Activated T-helper 1 cell treated with anti-CD3 and anti-CD28 coated beads, Interleukin-12 subunit alpha, Interleukin-12 subunit beta, Interleukin-2, Interleukin-4 antibody, amounts not matched to agents 30 ng/mL and 10 ng/mL and 1 ng/mL, durations not matched to agents 14 hours and 24 hours and 36 hours (primary cell): ENCODE measurements at places on chromosomes 7 and 10. TPM values are rescaled to one million over a fixed set of nuclear protein-coding genes. Genes with fewer than 3 reads are reported as not detected.

DNA sequence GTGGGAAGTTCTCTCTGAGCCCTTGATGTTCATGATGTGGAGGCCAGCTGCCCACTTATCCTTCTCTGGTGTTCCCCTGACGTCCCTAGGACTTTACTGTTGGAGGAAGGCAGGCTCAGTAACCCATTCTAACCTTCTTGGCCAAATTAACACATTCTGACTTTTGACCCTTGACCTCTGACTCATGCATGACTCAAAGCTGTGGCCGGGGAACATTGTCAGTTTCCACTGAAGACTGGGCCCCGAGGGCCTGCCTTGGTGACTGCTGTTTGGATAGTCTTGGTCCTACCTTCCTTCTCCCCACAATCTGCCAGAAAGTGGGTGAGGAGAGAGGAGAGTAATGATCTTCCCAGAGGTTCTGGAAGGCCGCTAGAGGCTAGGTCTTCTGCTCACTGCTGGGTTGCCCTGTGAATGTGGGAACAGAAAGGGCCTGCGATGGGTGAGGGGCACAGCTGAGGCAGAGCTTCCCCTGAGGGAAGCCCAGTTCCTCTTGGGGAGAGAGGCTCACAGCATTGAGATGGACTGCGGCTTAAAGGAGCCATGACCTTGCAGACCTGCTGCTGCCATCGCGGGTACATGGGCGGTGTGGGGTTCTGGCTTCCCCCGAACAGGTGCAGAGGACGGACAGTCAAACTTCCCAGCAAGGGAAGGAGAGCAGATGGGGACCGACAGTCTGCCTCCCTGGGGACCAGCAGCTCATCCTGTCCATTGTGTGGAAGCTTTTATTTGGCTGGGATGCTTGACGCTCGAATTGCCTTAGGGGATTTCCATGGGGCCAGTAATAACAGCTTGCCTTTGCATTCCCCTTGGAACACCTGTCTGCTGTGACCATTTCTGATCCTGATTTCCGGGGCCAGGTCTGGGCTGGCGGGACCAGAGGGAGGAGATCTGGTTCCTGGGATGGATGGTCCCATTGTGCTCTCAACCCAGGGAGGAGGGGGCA, 43.8 kb downstream of the ADAMTS14 start:
- H3K4me3 ChIP-seq, result no peak overlapping the region
- DNase-seq, result no peak
- H3K36me3 ChIP-seq, result no peaks in the 10 kb centered on the region
- H3K27me3 ChIP-seq, result peaks cover under 1% of the 10 kb centered on the region
- H3K4me1 ChIP-seq, result peaks cover 8% of the 10 kb centered on the region

- no peak overlapping the region for H3K4me3 ChIP-seq
- H3K27ac ChIP-seq, result no peak overlapping the region
- H3K27me3 ChIP-seq, result no peaks in the 10 kb centered on the region
- no peaks in the 10 kb centered on the region for H3K36me3 ChIP-seq
Measured at GRCh38 chr7:13743226-13743625, 246.2 kb downstream of the ETV1 start.

GRCh38 chr10:8242295-8242872, 187.9 kb downstream of the GATA3 start:
- peak overlapping the region; percentile 46 for H3K27ac ChIP-seq
- peaks cover 14% of the 10 kb centered on the region for H3K36me3 ChIP-seq
- DNase-seq, result peak; percentile 19
- no peak overlapping the region for H3K4me3 ChIP-seq

DNA sequence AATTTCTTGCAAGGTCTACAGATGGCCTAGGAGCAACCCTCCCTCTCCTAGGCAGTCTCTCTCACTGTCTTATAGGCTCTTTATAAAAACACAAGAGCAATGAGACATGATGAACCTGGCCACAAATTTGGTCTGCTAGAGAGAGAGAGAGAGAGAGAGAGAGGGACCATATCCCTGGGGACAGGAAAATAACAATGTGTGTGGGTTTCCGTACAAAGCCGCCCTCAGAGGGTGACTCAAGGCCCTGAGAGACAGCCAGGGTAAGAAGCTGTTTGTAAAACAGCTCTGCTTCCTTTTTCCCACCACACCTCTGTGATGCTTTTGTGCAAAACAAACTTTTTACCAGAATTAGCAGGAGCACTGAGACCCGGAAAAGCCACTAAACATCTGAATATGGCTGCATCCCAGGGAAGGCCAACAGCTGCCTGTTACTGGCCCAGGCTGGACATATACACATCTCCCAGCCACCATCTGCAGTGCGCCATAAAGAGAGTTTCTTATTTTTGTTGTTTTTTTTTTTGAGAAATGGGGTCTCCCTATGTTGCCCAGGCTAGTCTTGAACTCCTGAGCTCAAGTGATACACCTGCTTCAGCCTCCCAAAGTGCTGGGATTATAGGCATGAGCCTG, 18.4 kb downstream of the GIMAP5 start:
- DNase-seq, result peak; percentile 68
- peak overlapping the region; percentile 70 for H3K4me3 ChIP-seq
- no peaks in the 10 kb centered on the region for H3K36me3 ChIP-seq
- peaks cover 54% of the 10 kb centered on the region for H3K4me1 ChIP-seq
- peaks cover 3% of the 10 kb centered on the region for H3K27me3 ChIP-seq
- peak overlapping the region; percentile 90 for H3K27ac ChIP-seq

GRCh38 chr7:157881048-157881771, 544.4 kb downstream of the DNAJB6 start:
- DNase-seq, result no peak
- no peaks in the 10 kb centered on the region for H3K27me3 ChIP-seq
- no peak overlapping the region for H3K4me3 ChIP-seq
- no peaks in the 10 kb centered on the region for H3K36me3 ChIP-seq

- H3K36me3 ChIP-seq, result no peaks in the 10 kb centered on the region
- no peaks in the 10 kb centered on the region for H3K4me1 ChIP-seq
- H3K27ac ChIP-seq, result no peak overlapping the region
- H3K4me3 ChIP-seq, result no peak overlapping the region
Measured at GRCh38 chr10:4426866-4427265, 399.1 kb upstream of the AKR1E2 start.

- H3K4me3 ChIP-seq, result no peak overlapping the region
- no peaks in the 10 kb centered on the region for H3K4me1 ChIP-seq
- no peaks in the 10 kb centered on the region for H3K36me3 ChIP-seq
- no peak overlapping the region for H3K27ac ChIP-seq
Measured at GRCh38 chr10:71074176-71074755, 138.1 kb upstream of the UNC5B start.

DNA sequence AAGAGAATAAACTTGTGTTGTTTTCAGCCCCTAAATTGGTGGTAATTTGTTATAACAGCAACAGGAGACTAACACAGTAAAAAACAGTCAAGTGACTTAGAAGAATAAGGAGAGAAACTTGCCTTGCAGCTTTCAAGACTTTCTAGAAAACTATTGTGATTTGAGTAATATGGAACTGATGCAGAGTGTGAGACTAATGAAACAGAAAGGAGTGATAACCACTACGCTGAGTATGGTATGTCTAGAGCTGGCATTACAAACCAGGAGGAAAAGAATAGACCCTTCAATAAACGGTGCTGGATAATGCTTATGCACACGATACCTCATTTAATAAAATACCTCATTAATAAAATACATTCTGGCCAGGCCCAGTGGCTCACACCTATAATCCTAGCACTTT, 99.9 kb downstream of the CREM start:
- H3K27me3 ChIP-seq, result no peaks in the 10 kb centered on the region
- no peak overlapping the region for H3K27ac ChIP-seq
- peaks cover 2% of the 10 kb centered on the region for H3K36me3 ChIP-seq
- DNase-seq, result no peak

ASIC3 gene
- 1.9 and 4.1 TPM in 2 replicates for total RNA-seq

HECW1 gene
- not detected in 2 replicates for total RNA-seq

ARPC1A gene
- total RNA-seq, result 72.4 and 75.9 TPM in 2 replicates

DAGLB gene
- total RNA-seq, result 20.3 and 22.8 TPM in 2 replicates
